ENCODE measurements at places on chromosomes 2 and 18.

DNA sequence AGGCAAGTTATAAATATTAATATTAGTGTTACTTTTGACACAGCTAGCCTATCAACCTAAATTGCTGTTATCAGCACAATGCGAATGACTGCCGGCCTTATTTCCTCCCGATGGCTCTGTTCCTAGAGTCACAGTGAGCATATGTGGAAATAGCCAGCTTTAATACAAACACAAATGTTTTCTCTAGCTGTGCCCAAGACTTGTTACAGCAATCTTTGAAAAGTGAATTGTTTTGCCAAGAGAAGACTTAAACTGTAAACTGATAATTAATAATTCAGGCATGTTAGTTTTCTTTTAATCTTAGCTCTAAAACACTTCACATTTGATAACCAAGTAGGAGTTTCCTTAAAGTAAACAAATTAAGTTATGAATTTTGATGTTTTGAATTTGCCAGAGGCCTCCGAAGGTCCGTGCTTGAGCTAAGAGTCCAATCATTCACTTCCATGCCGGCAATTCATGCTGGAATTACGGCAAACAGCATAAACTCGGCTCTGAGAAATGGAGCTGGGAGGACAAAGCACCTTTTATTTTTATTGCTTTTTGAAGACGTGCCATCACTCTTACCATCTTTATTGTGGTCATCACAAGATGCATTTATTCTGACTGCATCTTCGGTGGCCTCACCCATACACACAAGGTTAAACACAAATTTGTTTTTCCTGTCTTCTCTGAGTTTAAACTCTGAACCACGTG lies 184.5 kb upstream of the CWC22 start:
- DNase-seq = no peak

GRCh38 chr18:23912356-23912755 lies 102.2 kb upstream of the TTC39C start:
- DNase-seq = no peak

- no peak for DNase-seq
Observed at GRCh38 chr2:125272651-125273050, 1247.6 kb downstream of the CNTNAP5 start.

DNA sequence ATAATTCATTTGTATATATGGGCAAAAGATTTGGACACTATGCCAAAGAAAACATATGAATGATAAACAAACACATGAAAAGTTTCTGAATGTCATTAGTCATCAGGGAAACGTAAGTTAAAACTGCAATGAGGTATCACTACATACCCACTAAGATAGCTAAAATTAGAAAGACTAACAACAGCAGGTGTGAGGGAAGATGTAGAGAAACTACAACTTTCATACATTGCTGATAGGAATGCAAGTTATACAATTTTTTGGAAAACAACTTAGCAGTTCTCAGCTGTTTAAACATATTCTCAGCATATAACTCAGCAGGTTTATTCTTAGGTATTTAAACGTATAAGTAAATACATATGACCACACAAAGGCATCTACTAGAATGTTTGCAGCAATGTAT lies 563.5 kb upstream of the KLHL29 start:
- DNase-seq = no peak

DNA sequence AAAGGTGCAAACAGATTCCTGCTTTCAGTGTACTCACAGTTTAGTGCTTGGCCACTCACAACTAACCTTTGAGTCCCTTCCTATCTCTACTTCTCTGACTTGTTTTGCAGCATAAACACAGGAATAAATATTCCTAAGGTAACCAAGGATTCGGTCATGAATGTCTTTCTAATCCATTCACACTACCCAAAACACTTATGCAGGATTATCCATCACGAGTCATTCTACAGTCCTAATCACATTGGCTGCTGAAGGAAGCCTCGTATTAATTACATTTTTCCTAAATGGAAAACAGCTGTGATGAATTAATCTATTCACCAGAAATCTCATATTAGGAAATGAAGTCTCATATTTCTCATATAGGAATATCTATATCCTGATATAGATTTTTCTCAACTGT lies 16.3 kb downstream of the RDH14 start:
- DNase-seq = no peak

GRCh38 chr2:134295441-134295840 lies 41.6 kb downstream of the MGAT5 start:
- DNase-seq = no peak

- DNase-seq = no peak
Observed at GRCh38 chr2:101188683-101189405, 37.7 kb upstream of the TBC1D8 start.
